ENCODE measurements at places on chromosomes 5 and 9.

DNA sequence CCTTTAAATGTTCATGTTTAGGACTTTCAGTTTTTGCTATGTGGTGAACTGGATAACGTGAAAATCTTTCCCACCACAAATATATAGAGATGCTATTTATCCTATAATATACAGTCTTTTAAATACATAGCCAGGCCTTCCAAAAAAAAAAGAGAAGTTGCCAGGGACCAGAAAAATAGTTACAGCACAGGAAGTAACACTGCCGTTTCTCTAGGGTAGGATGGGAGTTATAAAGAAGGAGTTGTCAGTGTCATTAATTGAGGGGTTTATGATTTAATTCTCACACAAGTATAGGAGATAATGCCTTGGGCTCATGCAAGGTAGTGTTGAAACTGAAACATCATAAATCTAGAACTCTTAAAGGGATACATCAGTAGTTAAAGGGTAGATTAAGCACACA, 83.9 kb downstream of the LRRC70 start:
- DNase-seq: peak; percentile 34

DNA sequence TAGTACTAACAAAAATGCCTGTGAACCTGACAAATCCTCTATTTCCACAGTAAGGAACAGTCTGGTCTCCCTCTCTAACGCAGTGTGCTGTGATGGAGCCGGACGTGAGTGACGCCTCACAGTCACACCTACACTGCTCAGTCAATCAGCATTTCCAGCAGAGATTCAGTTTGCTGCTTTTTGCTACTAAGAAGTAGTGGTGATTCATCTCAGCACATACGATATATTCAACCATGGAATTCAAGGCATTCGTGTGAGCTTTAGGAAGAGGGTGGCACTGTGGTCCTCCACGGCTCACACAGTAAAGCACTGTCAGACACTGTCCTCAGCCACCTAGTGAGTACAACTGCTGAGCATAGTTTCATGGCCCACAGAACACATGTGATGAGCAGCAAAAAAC, 70.9 kb downstream of the SETX start:
- no peak for DNase-seq

- DNase-seq: peak; percentile 45
Observed at GRCh38 chr5:132417010-132417439, 47.5 kb downstream of the SLC22A5 start.

DNA sequence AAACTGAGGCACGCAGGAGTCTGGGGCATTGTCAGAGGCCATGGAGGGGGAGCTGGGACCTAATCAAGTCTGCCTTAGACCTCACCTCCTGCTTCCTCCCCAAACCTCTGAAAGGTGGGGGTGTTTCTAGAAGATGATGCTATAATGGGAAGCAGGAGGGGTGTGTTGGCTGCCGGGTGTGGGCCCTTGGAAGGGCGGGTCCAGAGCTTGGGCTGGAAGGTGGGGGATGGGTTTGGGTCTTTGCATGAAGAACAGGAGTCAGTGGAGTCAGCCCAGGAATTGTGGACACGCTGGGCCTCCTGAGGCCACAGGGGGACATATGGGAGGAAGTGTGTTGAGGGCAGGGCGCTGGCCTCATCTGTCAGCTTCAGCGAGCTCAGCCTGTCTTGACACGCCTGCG, 101.0 kb upstream of the FCN2 start:
- no peak for DNase-seq

DNA sequence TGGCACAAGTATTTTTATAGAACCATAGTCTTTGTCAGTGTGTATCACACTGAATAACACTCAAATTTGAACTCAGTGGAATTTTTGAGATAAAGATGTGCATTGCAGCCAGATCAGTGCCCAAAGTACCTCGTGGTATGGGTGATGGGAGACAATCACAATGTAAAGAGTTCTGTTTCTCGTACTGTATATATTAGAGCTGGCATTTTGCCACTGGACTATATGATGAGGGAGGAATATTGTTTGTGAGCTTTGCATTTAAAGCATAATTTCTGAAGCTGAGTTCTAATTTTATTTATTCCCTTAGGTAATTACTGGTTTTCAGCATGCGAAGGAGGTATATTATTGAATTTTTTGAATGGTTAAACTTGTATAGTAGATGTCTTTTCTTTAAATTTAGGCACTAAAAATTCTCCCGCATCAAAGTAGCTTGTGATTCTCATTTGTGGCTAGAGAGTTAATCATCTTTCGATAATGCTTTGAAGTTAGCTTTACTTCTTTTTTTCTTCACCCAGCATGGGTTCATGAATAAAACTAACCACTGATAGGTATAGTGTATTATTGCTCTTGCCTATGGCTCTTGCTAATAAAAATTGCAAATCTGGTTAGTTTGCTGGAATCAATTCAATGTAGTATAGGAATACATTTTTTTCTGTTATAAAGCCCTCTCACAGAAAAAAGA, 43.1 kb downstream of the PAM start:
- no peak for DNase-seq

GRCh38 chr9:23821375-23822181, 4.5 kb downstream of the ELAVL2 start:
- DNase-seq: no peak

DNA sequence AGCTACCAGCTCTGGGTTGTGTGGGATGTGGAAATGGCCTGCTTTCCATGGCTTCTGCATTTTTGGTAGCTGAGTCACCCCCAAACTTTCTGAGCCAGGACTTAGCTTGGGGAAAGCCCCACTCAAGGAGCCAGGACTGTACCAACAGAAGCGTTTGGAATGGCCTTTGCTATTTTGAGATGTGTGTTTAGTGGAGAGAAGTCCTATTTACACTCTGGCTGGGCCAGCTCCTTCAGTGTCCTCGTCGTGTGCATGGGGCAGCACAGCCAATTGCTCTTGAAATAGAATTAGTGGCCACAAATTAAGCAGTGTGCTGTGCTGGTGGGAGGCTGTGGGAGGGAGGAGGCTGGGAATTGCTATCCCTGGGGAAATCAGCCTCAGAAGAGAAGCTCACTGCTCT, 51.6 kb downstream of the ENTREP1 start:
- peak; percentile 6 for DNase-seq

- no peak for DNase-seq
Observed at GRCh38 chr5:149799119-149799623, 69.1 kb downstream of the PPARGC1B start.

GRCh38 chr9:126986506-126986951, 71.9 kb downstream of the RALGPS1 start:
- DNase-seq: no peak
